ENCODE measurements at places on chromosomes 13 and 19.

- DNase-seq, result no peak
These were observed 13.0 kb downstream of the BRME1 start for GRCh38 chr19:13892870-13893269.

DNA sequence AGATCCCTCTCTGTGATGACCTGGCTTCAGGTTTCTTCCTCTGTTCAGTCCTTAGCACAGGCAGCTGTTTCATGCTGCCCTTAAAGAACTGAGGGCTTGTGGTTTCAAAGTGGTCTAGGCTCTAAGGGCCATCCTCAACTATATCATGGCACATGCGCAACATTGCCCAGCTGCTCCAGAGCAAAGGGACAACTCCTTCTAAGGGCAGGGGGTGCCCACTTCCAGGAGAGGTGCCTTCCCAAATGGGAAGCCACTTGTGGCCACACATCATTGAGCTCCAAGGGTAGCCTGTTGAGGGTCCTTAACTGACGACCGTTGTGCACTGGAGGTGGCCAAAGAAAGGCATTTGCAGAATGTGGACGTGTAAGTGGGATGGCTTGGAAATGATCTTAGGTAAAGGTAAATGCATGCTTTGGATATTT is 7.3 kb downstream of the GPR183 start:
- DNase-seq, result no peak

DNA sequence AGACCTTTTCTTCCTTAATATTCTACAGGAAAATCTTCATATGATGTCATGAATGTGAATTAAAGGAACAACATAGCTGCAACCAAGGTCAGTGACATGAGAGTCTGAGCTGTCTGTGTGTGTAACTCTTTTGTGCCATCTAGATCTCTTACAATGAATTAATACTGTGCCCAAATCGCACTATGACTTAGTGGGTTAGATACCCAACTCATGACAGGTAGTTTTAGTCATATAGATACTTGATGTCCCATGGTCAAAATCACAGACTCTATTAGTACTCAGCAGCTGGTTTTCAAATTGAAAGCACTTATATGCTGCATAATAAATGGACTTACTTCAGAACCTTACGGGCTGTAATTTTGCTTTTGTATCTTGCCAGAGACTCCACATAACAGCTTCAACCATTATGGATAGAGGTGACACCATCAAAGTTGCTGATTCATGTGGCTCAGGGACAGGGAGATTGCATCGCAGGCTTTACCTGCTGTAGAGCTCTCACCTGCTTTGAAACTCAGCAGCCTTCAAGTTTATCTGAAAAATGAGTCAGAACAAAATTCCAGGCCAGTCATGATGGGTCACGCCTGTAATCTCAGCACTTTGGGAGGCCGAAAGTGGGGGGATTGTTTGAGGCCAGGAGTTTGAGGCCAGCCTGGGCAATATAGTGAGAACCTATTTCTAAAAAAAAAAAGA is 12.3 kb upstream of the ZNF283 start:
- no peak for DNase-seq

GRCh38 chr19:28045621-28046020 is 1167.3 kb downstream of the UQCRFS1 start:
- no peak for DNase-seq

DNA sequence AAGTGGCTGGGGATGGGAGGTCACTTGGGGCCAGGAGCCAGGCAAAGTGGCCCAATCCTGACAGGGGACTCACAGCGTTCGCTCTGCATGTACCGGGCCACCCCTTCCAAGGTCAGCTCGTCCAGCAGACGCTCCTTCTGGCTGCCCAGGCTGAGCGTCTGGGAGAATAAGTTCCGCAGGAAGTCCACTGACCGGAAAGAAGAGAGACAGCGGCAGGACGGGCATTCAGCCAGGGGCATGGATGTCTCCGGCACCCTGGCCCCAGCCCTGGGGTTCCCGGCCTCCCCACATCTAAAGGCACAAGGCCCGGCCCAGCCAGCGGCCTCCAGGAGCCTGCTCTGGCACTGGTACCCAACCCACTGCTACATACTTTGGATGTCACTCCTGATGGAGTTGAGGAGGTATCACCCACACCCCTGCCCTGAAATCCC is 6.1 kb downstream of the SIRT2 start:
- DNase-seq, result no peak

DNA sequence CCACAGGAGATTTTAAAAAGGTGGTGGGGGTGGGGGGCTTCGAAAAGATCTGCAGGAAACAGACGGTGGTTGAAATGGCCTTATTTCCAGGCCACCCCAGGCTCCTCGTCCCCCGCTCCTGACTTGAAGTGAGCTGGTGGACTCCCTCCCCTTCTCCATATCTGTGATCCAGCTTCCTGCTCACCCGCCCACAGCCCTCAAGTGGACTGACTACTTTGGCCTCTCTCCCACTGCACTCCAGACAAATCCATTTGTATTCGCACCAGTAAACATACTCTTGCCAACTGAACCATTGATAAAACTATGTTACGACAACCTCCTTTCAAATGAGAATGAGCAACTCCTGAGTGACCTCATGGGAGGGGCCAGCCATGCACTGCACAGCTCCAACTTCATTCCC is 259.5 kb downstream of the COL4A1 start:
- no peak for DNase-seq

DNA sequence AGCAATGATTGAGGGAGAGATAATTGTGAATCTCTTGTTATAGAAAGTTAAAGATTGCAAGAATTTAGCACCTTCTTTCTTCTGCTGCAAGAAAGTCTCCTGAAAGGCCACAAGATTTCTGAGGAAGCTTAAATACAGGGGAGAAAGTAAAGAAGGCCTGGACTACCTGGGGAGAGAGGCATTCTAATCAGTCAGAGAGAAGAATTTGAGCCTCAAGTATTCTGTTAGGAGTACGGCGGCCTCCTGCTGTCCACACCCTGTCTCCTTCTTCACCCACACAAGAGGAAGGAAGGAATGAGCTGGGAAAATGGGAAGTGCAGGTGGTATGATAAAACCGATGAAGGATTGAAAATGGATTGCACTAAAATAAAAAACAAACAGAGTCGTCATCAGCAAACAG is 474.7 kb downstream of the DIAPH3 start:
- DNase-seq, result no peak

DNA sequence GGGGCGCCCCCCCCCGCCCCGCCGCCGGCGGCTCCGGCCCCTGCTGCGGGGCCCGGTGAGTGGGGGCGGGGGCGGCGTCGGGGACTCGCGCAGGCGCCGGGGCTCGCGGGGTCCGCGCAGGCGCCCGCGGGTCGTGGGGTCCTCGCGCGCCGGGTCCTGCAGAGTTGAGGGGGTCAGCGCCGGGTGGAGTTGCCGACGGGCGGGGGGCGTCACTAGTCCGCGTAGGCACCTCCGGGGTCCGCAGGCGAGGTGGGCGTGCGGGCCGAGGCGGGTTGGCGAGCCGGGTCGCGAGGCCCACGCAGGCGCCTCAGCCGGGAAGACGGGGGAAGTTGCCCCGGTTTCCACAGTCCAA is 365 bp downstream of the PPP6R1 start:
- DNase-seq, result no peak

GRCh38 chr19:4966591-4966990 is 2.3 kb upstream of the KDM4B start:
- no peak for DNase-seq

GRCh38 chr19:19105365-19106055 is 32.8 kb downstream of the TMEM161A start:
- DNase-seq, result no peak

DNA sequence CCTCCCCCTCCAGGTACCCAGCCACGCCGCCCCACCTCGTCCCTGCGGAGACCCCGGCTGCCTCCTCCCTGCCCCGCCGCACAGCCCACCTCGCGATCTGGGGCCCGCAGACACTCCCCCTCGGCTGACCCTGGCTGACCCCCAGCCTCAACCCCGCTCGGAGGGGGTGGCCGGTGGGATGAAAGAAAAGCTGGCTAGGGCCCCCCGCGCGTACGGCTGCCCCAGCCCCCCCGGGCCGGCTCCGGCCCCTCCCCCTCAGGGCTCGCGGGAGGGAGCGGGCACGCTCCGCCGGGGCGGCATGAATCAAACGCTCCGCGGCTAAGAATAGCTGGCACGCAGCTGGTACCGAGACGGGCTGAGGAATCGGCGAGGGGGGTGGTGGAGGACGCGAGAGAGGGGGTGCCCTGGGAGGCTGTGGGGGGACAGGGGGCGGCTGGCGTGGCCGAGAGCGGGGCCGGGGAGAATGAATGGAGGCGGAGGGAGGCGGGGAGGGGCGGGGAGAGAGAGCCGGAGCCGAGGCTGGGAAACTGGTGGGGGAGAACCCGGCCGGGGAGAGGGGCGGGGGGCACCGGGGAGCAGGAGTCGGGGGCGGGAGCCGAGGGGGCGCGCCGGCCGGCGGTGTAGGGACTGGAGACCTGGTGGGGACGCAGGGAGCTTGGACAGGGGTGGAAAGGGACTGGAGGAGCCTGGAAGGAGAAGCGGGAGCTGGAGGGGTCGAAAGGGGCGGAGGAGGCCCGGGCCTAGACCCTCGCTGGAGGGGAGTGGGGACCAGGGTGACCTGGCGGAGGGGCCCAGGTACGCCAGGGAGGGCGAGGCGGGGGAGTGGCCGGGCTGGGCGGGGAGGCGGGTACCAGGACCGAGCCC is 1.1 kb downstream of the SHANK1 start:
- DNase-seq, result no peak

GRCh38 chr19:38430931-38431330 is 2.6 kb upstream of the RYR1 start:
- DNase-seq, result no peak

DNA sequence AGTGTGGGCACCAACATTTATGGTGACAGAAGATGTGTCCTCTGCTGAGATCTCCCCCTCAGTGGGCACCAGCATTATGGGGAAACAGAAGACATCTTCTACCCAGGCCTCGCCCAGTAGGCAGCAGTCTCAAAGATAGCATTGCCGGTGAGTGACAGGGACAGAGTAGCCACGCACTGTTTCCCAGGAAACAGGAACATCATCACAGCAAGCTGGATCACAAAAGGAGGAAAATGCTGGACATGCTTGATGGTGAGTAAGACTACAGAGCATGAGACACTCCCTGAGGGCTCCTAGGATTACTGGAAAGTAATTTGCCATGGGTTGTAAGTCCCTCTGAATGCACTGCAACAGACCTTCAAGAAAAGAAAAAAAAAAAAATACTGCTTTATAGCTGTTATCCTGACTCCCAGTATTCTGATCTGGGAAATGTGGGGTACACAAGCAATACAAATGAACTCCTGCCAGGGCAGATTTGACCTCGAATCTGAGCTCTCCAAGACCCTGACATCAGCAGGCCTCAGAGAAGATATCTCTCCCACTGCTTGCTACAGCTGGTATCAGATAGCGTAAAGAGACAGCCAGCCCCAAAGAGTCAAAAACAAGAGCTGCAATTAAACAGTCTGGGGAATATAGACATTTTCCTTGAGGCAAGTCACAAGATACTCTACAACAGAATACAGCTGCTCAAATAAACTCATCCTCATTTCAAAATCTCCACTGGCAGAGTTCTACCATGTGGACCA is 180.4 kb downstream of the RBM26 start:
- DNase-seq, result no peak

DNA sequence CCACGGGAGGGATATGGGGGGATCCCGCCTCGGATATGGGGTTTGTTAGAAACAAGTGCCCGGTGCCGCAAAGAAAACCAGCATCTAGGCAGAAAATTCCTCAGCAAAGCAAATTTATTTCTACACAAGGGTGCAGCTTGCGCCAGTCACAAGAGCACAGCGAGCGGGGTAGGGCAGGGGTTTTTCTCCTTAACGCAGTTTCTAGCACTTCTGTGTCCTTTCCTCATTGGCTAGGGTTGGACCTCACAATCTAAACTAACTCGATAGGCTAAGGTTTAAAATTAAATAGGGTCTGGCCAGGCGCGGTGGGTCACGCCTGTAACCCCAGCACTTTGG is 595 bp downstream of the ZNF440 start:
- DNase-seq, result no peak

- no peak for DNase-seq
These were observed 100.0 kb downstream of the SHISA2 start for GRCh38 chr13:25951831-25952230.

Data from activated T-cell treated with anti-CD3 and anti-CD28 coated beads for 24 hours (primary cell).